ENCODE measurements at places on chromosomes 12 and 14.

- DNase-seq, result peak; percentile 54
Observed at GRCh38 chr14:101823511-101824120, 62.1 kb downstream of the PPP2R5C start.

DNA sequence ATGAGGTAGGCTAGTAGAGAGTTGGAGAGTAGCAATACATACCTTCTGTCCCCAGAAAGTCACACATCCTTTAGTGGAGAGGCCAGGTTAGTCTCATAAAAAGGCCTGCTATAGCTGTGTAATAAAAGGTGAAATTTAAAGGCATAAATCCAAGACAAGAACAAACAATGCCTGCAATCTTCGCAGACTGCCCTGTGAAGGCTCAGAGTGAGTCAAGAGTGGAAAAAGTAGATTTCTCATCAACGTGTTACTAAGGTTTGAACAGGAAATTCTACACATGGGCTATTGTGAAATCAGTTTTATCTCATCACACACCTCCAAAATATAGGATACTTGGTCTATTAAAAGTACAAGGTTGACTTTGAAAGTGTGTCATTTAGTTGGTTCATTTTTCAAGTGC, at the start of gene KLRC1:
KLRC1 (minus strand) TSS at position 222 of the 400 bp plus-strand sequence. CDS start 2,221 bp downstream, outside the sequence.
- DNase-seq, result no peak

DNA sequence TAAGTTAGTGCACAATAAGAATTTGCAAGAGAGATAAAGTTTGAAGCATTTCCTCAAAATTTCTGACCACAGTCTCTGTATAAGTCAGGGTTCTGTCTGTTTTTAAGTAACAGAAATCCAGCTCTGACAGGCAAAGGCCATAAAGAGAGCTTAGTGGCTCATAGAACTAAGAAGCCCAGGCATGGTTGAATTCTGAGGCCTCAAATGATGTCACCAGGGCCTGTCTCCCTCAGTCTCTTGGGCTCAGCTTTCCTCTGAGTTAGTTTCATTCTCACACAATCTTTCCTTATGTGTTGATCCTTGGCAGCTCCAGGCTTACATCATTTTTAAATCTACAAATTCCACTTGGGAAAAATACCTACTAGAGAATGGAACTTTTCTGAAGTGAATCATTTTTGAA, 173.4 kb upstream of the ATP2B1 start:
- no peak for DNase-seq

- DNase-seq, result no peak
Observed at GRCh38 chr12:89183985-89184435, 168.3 kb downstream of the DUSP6 start.

GRCh38 chr12:91854725-91855124, 290.9 kb downstream of the BTG1 start:
- DNase-seq, result no peak

- no peak for DNase-seq
Observed at GRCh38 chr14:66634876-66635275, 126.9 kb downstream of the GPHN start.

- DNase-seq, result no peak
Observed at GRCh38 chr14:62491146-62491545, 554.1 kb downstream of the KCNH5 start.

DNA sequence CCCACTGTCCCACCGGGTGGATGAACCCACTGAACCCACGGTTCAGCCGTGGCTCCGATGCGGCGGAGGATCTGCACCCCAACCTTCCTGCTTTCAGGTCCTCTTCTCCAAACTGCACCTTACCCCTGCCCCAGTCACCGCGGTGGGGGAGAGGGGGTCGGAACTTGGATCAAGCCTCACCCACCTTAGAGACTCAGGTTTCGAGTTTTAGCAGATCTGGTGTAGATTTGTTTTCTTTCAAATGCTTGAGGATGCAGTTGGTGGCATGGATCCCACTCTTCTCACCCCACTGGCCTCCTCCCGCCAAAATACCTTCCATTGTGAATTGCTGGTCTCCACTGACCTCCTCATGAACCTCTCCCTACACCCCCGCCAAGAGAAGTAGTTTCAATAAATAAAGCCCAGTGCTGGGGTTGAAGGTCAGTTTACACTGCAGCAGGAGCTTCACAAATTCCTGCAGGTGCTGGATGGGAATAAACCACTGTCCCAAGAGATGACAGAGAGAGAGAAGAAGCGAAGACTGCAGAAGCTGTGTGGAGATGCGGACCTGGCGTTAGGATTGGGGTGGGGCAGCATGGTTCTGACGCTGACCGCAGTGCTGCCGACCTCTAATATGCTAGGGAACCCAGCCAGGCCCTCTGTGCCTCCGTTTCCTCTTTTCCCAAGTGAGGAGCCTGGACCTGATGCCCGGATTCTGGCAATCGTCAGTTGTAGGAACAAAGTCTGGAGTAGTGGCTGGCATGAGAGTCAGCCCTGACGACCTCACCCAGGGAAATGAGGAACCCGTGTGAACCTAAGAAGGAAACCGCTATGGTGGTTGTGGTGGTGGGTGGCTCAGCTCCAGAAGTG, 7.4 kb downstream of the TTC6 start:
- no peak for DNase-seq

DNA sequence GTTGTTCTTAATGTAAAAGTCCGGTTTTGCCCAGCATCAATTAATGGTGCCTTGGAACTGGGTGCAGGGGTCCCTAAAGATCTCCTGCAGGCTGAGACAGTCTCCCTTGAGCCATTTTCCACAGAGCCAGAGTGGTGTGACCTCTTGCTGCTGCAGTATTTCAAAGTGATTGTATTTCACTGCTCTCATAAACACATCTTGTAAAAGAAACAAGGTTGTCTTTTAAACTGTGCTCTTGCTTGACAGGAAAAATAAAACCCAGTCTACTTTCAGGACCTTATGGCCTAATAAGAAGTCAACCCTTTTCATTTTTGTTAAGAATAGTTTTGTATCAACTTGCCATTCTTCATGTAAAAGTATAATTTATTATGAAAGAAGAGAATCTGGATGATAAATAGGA, 44.7 kb downstream of the TMEM117 start:
- DNase-seq, result no peak

GRCh38 chr14:77406718-77407117, 16.6 kb downstream of the NOXRED1 start:
- DNase-seq, result no peak

GRCh38 chr14:22836301-22837113, at the start of gene MMP14:
TSS of gene MMP14 (plus strand) at chr14:22836585. CDS start at chr14:22836818, 233 bp downstream.
- no peak for DNase-seq

GRCh38 chr12:56932867-56933266, 1.3 kb downstream of the SDR9C7 start:
- no peak for DNase-seq

GRCh38 chr12:57837864-57838562, 8.5 kb downstream of the CTDSP2 start:
- no peak for DNase-seq

DNA sequence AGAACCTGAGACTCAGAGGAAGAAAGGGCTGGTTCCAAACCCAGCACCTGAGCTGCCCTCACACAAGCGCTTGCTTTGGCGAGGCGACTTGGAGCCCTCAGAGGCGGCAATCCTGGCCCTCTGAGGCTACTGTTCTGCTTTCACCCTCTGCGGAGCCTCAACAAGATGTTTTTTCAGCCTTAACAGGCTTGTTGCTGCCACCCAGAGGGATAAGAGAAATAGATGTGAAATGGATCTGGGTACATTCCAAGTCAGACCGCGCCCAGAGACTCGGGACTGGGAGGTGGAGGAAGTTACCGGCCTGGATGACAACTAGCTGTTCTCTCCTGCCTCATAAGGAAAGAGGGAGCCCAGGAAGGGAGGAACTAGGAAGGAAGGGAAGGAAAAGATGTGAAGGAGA, 89.6 kb downstream of the TTC7B start:
- DNase-seq, result no peak

GRCh38 chr12:104108755-104109445, 29.1 kb downstream of the NFYB start:
- DNase-seq, result peak; percentile 84

GRCh38 chr14:64232095-64232838, 61.9 kb downstream of the ESR2 start:
- DNase-seq, result no peak

DNA sequence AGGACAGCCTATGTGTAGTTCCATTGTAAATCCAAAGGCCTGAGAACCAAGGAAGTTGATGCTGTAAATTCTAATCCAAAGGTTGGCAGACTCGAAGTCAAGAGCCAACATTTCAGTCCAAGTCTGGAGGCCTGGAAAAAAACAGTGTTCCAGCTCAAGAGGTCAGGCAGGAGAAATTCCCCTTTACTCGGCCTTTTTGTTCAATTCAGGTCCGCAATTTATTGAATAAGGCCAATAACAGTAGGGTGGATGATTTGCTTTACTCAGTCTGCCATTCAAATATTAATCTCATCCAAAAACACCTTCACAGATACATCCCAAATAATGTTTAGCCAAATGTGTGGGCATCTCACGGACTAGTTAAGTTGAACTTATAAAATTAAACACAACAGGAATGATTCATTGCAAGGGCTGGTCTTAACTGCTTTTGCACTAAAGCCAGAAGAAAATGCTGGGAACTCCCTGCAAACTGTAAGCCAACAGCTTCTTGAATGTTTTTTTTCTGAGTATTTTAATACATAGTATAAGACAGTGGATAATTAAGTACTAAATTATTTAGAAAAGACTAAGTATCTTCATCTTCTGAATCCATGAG, 197.4 kb upstream of the GARIN6 start:
- no peak for DNase-seq

DNA sequence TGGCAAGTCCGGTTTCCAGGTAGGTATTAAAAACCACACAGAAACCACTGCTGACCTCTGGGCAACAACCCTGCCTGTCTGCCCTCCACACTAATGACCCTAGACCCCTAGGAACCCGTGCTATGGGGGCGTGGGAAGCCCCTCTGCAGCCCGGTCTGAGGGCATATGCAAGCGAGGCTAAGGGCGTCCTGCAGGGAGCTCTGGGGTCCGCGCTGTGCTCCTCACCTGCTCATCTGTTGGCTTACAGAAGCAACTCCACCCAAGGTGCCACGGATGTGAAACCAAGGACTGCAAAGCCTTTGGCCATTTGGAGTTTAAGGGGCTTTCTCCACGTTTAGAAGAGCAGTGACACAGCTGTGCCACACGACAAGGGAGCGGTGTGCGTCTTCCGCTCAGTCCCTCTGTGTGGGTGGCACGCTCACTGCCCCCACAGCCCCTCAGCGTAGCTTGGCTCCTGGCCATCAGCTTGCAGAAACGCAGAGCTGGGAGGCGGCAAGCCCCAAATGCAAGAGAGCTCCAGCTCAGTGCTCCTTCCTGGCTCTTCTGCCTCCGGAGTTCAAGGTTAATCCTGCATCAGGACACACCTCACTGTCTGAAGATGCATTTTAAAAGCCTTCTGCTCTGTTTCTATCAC, 18.4 kb downstream of the AMN start:
- DNase-seq, result no peak

DNA sequence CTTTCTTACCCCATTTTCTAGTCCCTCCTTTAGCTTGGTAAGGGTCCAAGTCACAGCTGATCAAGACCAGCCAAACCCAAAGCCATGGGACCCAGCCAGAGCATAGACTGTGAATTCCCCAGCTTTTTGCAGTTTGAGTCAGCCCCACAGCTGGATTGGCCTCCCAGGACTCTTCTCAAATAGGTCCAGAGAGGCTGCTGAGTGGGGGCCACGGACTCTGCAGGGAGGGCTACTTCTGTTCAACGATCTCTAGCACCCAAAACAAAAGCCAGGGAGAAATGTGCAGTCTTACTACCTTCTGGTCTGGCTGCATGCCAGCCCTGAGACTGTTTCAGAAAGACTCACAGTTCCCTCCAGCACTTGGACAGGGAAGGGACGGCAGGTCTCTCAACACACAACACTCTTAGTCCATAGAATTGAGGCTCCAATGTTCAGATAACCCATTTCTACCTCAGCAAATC, 1.6 kb downstream of the VDR start:
- no peak for DNase-seq

- no peak for DNase-seq
Observed at GRCh38 chr12:633731-634130, 29.5 kb downstream of the NINJ2 start.

DNA sequence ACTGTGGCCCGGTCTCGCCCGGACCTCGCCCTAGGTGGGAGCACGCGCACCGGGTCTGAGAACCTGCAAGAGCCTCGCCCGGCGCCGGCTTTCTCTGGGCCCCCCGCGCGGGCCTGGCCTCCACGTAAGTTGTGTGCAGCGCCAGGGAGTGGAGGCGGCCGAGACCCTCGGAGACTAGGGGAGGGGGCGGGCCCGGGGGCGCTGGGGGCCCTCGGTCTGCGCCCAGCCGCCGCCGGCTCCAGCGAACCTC, 183 bp upstream of the PRMT8 start:
- DNase-seq, result no peak

DNA sequence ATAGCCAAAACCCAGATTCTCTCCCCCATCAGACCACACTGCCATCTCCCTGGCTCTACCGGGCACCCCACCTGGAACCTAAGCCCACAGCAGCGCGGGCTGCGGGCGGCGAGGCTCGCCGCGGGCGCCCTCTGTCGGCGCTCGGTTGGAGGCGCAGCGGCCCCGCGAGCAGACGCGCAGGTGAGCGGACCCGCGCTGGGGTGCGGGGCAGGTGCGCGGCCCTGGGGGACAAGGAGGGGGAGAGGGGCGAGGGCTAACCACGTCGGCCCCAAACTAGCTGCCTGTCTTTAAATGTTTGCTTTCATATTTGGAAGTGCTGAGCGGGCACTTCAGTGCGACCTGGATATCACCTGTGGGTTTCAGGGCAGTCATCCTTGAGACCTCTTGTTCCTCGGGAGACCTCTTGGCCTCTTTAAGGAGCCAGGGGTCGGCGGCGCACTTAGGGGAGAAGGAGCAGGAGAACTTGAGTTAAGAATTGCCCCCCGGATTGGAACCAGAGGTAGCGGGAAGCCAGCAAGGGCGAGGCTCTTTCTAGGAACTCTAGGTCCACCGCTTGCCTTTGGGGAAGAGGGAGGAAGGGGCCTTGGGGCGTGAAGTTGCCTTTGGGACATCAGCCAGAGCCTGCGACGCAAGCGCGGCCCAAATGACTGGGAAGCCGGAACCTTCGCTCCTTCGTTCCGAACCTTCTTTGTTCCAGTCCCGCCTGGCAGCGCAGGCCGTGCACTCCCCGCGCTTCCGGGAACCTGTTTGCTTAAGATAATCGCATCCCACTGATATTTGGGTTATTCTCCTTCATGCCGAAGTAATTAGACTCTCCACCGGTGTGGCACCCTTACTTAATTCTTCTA, 78.7 kb downstream of the NEDD1 start:
- DNase-seq, result peak; percentile 4

DNA sequence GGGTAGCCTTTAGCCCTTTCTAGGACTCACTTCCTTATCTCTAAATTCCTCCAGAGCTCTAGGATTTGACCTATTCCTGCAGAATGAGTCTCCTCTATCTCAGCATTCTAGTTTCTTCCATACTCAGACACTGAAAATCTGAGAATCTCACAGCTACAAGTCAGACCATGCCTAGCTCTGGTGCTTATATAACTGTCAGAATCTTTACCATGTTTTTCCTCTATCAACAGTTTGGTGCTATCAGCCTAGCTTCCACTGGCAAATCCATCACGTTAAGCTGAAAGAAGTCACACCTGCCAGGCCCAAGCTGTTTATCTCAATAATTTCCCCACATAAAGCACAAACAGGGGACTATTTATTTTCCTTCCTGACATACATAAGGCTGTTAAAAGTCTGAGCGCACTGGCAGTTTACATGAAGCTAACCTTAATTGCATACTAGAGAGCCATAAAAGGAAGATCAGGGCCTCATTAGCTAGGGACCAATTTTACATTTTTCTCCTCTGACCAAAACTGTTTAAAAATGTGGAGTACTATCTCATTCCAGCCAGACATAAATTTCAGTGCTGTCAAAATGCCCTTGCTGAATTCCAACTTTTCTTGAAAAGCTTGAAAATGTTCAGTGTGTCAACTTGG, 270.5 kb downstream of the C12orf75 start:
- DNase-seq, result no peak
